GM12891 (cell line): ENCODE measurements at places on chromosomes 12 and 14.

DNA sequence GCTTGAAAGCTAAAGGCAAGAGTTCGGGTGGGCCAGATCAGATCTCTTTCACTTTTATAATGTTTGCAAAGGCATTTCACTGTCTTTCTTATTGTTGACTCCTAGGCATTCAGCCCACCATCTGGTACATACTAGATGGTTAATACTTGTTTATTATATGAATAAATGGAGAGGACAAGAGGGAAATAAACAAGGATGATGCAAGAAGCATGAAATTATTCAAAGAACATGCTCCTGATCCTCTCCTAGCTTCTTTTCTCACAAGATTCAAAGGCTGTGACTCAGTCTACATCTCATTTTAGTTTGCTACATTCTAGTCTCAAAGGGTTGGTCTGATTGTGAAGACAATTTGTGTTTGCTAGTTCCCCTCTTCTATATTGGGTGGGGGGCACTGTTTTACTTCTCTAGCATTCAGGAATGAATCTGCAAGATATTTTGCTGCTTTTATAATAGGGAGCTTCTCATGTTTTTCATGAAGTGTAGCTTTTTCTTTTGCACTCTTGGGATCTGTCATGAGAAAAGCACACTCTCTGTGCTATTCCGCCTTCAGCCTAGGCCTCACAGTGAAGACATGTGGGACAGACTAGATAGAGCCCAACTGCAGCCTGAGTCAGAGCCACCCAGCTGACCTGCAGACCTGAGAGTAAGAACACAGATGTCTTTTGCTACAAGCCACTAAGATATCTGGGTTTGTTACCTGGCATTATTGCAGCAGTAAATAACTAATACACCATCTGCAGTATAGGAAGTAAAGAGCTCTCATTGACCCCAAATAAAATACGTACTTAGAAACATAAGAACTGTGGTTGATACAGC, 65.7 kb downstream of the PTHLH start:
- no peak for DNase-seq

GRCh38 chr12:55845785-55846496, 3.2 kb upstream of the MMP19 start:
- no peak for DNase-seq

GRCh38 chr12:121796855-121797751, 3.6 kb upstream of the RHOF start:
- DNase-seq, result no peak

GRCh38 chr12:124824195-124824594, 39.5 kb downstream of the SCARB1 start:
- no peak for DNase-seq

DNA sequence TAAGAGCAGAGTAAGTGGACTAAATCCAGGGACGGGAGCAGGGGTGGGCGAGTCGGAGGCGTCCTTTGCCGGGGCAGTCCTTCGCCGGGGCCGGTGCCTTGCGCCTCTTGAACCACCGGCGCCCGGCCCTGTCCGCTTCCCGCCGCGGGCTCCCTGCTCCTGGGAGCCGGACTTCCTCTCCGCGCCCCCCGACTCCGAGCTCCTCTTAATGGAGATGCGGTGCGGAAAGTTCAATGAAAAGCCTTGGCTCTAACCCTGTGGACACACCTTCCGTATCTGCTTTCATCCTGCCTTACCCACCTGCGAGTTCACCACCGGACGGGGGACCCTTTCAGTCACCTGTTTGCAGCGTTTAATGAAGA, 412 bp downstream of the FGFR1OP2 start:
- no peak for DNase-seq

- no peak for DNase-seq
Observed at GRCh38 chr12:1656902-1657301, 27.9 kb downstream of the WNT5B start.

DNA sequence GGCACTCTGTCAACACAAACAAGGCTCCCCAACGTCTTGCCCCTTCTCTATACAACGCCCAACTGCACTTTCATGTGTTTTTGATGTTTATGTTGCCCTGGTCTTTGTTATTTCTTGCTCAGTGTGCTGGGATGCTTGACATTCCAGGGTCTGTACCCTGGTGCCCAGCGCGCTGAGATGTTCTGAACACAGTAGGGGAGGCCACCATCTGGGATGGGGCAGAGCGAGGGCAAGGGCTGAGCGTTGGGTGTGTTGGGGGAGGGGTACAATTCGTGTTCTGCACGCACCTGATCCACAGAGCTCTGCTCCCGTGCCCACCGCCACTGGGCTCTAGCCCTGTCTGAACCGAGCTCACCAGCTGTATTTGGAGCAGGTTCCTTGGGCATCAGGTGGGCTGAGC, 52.9 kb downstream of the ISCA2 start:
- no peak for DNase-seq

DNA sequence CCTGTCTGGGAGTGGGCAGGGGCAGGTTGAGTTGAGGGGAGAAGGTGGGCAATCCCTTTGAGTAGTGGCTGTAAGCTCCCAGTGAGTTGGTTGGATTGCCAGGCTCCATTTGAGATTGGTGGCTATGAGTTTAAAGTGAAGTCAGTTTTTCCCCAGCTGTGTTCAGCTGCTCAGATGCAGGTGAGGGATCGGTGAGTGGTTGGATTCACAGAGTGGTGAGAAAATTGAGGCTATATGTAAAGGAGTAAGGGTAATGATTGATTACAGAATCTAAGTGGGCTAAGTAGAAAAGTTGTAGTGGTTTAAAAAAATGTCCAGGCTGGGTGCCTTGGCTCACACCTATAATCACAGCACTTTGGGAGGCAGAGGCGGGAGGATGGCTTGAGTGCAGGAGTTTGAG, 68.6 kb downstream of the GLRX5 start:
- no peak for DNase-seq

- DNase-seq, result peak; percentile 21
Observed at GRCh38 chr12:56338308-56339157, at the start of gene IL23A. IL23A (plus strand) TSS chr12:56338884; CDS start chr12:56339045, 161 bp downstream.

- DNase-seq, result no peak
Observed at GRCh38 chr14:102452302-102452701, 57.3 kb downstream of the ANKRD9 start.

DNA sequence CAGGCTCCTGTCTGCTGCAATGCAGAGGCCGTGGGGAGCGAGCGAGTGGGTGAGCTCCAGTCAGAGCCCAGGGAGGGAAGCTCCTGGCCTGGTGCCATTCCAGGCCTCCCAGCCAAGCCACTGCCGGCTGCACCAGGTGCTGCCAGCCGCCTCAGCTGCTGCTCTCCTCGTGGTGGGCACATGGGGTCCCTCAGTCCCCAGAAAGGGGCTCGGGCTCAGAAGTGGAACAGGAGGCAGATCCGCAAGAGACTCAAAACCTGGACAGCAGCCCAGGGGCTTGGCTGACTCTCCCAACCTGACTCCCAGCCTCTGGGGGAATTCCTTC, 2.4 kb downstream of the ABCB9 start:
- DNase-seq, result no peak

- DNase-seq, result peak; percentile 2
Observed at GRCh38 chr14:78836777-78837176, 666.6 kb downstream of the NRXN3 start.

- DNase-seq, result peak; percentile 25
Observed at GRCh38 chr14:78164226-78164853, 5.8 kb upstream of the NRXN3 start.

DNA sequence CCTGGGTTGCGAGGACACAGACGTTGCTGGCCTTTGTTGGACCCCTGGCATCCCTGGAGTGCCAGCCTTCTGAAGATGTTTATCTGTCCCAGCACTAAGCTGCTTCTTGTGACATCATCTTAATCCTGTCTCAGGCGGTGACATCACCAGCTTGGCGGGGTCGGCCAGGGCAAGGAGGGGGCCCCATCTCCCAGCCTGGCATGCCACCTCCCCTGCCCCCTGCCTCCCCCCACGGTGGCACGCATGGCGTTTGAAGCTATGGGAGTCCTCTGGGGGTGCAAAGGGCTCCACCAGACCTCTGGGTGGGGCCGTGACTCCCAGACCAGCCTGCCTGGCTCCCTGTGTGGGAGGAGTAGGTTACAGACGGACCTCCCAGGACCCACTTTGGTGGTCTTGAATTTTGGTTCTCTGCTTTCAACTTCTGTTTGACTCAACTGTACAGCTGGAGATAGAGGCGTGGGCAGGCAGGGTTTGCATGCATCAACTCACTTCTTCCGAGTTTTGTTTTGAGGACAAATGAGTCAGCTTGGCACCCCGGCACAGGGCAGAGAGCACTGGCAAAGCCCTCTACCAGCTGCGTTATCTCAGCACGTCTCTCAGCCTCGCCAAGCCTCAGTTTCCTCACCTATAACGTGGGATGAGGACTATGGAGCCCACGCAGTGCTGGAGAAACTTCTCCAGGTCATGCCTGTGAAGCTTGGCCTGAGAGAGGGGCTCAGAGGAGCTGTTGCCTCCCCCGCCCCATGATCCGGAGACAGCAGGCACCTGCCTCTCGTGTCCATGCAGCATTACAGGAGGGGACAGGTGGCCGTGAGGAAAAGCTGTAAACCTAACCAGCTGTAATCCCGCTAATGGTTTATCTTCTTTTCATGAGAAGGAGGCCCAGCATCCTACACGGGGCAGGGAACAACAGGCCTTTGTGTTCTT, 38.8 kb upstream of the EML1 start:
- no peak for DNase-seq

DNA sequence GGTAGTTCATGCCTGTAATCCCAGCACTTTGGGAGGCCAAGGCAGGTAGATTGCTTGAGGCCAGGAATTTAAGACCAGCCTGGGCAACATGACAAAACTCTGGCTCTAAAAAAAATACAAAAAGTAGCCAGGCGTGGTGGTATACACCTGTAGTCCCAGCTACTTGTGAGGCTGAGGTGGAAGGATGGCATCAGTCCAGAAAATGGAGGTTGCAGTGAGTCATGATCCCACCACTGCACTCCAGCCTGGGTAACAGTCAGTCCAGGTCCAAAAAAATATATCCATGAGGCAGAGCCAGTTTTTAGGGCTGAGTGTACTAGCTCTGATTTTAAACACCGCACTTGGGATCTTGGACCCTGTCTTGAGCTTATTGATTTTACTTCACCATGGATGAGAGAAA, 30.6 kb upstream of the FICD start:
- no peak for DNase-seq

GRCh38 chr14:71140157-71140556, 232.9 kb downstream of the PCNX1 start:
- DNase-seq, result no peak

GRCh38 chr14:97748616-97749015, 951.4 kb downstream of the VRK1 start:
- no peak for DNase-seq

- DNase-seq, result no peak
Observed at GRCh38 chr14:36588788-36589187, 6.4 kb upstream of the NKX2-8 start.

DNA sequence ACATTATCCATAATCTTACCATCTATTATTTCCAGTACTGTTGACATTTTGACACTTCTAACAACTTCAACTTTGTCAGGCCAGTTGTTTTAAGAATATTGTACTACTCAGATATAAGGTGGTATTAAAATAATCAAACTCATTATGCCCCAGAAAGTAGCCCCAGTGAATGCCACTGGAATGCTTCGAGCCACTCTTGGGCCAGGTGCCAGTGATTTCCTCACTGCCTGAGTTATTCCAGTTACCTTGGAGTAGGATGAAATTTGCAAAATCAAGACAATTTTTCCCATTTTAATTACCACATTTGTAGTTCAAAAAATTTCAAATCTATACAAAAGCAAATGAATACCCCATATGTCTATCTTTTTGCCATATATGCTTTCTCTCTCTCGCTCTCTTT, 9.2 kb downstream of the CIPC start:
- DNase-seq, result no peak

GRCh38 chr14:68140076-68140741, 320.6 kb downstream of the RAD51B start:
- no peak for DNase-seq

GRCh38 chr14:52961060-52961639, 10.3 kb upstream of the FERMT2 start:
- DNase-seq, result peak; percentile 37

GRCh38 chr14:28196878-28197277, 569.7 kb upstream of the FOXG1 start:
- DNase-seq, result no peak

GRCh38 chr12:113142173-113142885, 6.8 kb upstream of the RASAL1 start:
- DNase-seq, result no peak

DNA sequence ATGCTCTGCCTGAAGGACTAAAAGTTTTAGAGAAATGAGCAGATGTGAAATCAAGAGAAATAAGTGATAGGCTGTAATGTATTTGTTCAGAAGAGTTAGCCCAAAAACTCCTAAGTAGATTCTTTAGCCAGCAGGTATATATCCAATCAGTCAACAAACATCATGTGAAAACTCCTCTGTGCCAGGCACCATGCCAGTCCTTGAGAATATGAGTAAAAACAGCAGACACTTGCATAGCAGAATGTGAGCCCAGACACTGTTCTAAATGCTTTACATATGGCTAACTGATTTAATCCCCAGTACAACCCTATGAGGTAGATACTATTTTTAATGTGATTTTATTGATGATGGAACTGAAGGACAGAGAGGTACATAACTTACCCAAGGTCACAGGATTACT, 329.8 kb downstream of the PAWR start:
- no peak for DNase-seq

DNA sequence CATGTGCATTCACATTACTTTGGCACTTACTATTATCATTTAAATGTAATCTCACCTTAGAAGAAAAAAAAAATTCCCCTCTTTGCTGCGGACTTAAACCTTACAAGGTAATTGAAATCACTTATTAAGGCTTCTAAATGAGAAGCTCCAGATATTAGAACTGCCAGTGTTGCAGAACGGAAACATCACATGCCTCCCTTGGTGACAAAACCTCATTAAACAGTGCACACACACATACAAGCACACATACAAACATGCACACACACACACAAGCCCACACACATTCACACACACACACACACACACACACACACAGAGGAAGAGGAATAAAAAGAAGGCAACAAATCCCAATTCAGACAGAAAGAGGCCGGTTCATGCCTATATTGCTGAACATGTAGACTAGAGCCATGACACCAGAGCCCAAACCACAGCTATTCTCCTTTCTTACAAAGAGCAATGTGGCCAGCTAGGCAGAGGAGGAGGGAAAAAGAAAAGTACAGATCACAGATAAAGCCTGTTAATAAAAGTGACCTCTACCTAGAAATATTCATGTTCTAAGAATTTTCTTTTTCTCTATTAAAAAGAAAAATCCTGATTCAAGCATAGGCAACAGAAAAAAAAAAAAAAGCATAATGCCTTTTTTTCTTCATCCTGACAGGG, 405.2 kb upstream of the FLRT2 start:
- DNase-seq, result no peak
